ENCODE measurements at places on chromosomes 13 and 19.

DNA sequence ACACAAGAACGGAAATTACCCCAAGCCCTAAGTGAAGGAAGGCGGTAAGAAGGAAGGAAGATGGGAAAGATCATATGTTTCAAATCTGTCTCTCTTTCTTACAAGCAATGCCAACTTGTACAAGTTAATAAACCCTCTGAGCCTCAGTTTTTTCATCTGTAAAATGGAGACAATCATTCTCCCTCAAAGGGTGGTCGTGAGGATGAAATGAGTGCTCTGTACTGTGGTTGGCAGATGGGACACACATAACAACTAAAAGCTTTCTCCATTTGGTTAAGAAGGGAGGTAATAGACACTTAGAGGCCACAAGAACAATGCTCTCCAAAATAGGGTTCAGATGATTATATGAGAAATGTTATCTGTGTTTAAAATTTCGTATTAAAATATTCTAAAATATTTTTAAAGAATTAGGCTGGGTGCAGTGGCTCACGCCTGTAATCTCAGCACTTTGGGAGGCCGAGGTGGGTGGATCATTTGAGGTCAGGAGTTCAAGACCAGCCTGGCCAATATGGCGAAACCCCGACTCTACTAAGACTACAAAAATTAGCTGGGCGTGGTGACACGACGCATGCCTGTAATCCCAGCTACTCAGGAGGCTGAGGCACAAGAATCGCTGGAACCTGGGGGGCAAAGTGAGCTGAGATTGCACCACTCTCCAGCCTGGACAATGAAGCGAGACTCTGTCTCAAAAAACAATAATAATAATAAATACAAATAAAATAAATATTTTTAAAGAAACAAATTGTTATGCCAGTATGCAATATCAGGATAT lies 89.7 kb downstream of the STARD13 start:
- no peak for DNase-seq

- no peak for DNase-seq
Observed at GRCh38 chr13:106042996-106043581, 492.4 kb downstream of the EFNB2 start.

- DNase-seq, result peak; percentile 46
Observed at GRCh38 chr19:49512970-49513745, 697 bp downstream of the FCGRT start.

DNA sequence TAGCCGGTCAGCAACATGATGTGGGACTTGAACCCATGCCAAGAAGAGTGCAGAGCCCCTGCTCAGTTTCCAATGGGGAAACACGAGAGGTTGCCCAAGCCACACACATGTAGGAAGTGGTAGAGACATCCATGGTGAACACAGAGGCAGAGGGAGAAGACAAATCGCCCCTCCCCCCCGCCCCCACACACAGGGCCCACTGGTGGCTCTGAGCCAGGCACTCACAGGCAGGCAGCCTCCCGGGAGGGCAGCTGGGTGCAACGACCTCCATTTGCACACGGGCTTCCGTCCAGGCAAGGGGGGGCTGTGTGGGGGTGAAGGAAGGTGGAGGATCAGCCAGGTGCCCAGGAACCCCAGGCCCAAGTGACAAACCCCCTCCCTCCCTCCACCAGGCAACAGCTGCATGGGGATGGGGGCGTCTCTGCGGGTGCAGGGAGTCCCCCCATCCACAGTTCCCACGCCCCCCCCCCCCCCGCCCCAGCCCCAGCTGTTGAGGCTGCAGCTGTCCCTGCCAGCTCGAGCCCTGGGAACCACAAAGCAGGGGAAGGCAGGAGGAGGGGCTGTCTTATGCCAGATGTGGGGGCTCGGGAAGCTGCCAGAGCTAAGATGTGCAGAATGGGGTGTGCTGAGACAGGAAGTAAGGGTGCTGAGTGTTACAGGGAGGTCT lies 3.4 kb downstream of the NOTCH3 start:
- DNase-seq, result no peak

DNA sequence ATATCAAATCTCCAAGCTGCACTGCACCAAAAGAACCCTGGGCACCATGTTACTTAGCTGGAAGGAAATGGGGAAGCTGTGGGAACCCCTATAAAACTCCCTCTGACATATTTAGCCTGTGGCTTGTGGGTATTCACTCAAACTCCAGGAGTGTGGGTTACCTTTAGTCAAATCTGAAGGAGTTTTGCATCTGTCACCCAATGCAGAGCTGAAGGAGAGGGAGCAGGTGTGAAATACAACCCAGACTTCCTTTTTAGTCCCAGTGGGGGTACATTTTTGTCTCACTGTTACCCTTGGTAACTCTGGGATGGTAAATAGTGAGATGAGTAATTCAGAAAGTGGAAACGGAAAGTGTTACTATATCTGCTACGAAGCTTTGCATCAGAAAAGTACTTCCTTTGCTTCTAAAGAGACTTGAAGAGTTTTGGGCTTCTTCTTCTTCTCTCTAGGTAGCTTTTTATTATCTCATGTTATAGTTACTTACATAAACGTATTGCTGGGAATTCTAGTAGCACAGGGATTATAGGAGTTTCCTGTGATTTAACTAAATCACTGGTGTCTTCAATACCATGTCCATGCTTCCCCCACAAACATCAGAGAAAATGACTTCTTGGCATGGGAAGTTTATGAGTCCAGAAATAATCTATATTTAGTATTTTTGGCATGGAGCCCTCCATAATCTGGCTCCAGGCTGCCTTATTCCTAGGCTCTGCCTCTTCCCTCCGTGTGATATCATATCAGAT lies 105.9 kb downstream of the AKAP11 start:
- DNase-seq, result no peak

DNA sequence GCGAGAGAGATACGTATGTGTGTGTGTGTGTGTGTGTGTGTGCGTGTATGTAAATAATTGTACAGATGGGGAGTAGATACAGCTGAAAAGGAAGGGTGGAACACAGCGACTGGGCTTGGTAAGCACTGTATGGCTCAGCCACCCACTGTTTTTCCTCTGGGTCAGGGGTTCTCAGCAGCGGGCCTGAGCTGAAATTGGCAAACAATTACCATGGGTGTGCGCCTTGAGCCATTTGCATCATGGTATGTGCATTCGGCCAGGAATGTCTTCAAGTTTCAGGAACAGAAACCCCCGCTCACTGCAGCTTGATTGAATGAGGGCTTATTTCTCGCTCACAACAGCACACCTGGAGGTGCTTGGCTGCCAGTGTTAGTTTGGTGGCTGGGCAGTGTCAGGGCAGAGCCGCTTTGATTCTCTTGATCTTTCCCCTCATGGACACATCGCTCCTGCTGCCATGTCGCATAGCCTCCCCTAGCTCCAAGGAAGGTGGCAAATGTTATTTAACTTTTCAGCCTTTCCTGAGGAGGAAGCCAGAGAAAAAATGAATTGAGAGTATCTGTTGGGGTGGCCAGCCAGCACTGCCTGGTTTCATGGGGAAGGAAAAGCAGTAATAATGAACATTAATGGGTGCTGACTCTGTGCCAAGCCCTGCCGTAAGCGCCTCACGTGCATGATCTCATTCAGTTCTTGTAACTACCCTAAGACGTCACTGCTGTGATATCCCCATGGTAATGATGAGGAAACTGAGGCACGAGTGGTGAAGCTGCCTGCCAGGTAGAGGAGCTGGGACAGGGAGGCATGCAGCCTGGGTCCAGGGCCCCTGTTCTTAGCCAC lies 126.9 kb downstream of the SIPA1L3 start:
- DNase-seq, result no peak

- DNase-seq, result no peak
Observed at GRCh38 chr19:27717825-27718224, 1495.1 kb downstream of the UQCRFS1 start.

GRCh38 chr13:44436589-44437337 lies 63.1 kb downstream of the SERP2 start:
- DNase-seq, result peak; percentile 89

DNA sequence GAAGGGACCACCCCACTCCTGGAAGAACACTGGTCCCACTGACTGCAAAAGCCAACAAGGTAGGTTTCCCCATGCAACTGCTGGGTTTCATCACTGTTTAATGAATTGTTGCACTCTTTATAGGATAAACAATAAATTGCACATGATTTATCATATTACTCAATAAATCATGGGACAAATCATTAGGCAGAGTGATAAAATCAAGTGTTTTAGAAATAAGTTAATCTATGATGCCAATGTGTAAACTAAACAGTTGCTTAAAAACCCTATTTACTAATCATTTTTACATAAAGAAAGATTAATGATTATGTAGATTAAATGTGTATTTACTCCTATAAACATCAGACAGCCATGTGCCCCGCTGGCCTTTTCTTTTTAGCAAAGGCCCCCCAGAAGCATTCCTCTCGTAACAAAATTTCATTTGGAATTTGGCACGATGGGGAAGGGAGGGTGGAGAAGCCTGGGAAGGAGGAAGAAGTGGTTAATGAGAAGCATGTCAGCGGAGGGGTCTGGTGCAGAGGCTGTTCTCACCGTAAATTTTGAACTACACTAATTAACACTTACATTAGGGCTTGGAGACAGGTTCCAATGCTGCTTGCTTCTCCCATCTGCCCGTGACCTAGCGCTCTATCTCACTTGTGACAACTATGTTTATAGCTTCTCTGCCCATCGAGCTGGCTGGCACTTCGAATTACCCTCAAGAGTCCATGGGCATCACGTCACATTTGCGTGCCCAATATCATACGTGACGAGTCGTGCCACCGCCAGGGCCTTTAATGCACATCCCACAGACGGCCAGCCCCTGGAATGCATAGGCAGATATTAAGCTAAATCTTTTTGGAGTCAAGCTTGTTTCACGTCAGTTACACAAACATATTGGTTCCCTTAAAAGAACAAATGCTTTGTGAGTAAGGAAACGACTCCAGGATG lies 357.7 kb upstream of the TSHZ3 start:
- DNase-seq, result no peak

- no peak for DNase-seq
Observed at GRCh38 chr13:31052478-31052877, 109.2 kb downstream of the HSPH1 start.

DNA sequence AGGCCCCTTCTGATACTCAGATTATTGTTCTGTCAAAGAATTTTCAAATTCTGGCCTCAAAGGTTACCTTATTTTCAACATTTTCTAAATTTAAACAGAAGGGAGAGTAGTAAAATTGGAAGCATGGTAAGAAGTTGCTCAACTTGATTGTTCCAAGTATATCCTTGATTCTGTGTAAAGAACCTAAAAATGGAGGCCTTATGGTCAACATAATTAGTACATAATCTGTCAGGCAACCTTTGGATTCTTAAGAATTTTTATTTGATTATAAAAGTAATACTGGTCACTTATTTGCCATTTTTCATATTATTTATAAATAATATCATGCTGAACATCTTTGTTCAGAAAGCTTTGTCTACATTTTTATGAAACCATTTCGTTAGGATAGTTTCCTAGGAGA lies 83.9 kb downstream of the STARD13 start:
- no peak for DNase-seq

GRCh38 chr13:26062853-26063444 lies 11.1 kb upstream of the SHISA2 start:
- DNase-seq, result no peak

DNA sequence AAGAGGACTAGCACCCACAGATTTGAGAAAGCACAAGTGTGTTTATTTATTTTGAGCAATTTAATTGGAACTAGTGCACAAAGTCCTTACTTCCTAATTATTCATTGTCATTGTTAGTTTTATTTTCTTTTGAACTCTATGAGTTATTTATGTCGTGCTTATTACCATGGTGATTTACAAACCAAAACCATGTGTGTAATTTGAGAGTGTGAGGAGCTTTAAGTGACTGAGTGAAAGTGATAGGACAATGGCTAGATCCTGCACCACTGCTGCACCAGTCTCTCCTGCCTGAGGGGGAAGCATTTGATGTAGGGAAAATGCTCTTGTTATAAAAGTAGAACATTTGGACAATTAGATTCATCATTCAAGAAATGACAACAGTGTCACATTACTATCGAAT lies 172.3 kb upstream of the KLF12 start:
- no peak for DNase-seq

DNA sequence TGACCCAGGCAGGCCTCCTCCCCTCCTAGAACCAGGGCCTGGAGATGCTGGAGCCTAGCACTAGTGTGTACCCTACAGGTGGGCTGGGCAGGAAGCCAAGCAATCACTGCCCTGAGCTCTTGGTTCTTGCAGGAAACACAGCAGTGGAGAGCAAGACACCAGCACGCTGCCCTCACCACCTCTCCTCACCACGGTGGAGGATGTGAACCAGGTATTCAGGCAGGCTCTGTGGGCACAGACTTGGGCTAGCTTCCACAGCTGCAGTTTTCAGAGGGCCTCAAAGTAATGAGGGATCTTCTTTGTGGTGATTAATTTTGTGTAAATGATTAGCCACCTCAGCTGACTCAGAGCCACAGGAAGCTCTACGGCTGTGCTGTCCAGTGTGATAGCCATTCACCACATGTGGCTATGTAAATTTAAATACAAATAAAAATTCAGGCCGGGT lies 13.6 kb upstream of the GPI start:
- no peak for DNase-seq

- no peak for DNase-seq
Observed at GRCh38 chr13:60244381-60244780, 80.7 kb upstream of the DIAPH3 start.

DNA sequence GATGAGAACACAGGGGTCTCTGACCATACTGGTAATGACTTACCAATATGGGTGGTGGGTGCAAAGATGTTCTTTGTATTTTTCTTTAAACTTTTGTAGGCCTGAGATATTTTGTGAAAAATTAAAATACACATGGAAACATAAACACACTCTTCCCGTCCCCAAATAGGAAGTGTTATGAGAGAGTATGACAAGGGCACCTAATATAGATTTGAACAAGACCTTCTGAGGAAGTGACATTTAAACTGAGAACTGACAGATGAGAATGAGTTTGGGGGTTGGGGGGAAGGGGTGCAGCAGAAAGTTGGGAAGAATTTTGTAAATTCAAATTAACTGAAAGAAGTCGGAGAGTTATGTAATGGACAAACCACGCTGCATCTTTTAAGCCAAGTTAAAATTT lies 224.2 kb downstream of the RGCC start:
- DNase-seq, result no peak

DNA sequence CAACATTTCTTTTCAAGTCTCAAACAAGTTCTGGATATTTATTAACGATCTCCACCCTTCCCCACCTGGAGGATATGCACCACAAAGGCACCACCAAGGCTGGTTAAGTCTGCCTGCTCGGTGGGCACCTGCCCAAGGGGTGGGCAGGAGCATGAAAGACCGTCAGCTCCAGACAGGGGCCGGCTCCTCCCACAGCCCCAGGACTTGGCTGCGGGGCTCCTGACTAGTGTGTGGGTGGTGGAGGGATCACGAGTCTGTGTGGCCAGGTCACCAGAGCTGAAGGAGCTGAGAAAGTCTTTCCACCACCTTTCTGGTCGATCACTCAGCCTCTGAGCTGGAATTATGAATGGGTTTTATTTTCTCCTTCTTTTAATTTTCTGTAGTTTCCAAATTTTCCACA lies 7.8 kb downstream of the SLC7A1 start:
- no peak for DNase-seq

Measured in tibial nerve (tissue), 4 donors.